ENCODE measurements at places on chromosomes 1 and 21. TPM values are rescaled to one million over a fixed set of nuclear protein-coding genes. Genes with fewer than 3 reads are reported as not detected.

The NDUFS2 gene
- polyA plus RNA-seq, result 141 TPM

The TCHHL1 gene
- polyA plus RNA-seq, result not detected

The NTMT2 gene
- polyA plus RNA-seq, result not detected

The BEND5 gene
- polyA plus RNA-seq, result 0.16 TPM

The FLG gene
- not detected for polyA plus RNA-seq

The S100PBP gene
- 41.8 TPM for polyA plus RNA-seq

The LEFTY2 gene
- polyA plus RNA-seq, result 0.05 TPM

The S100A14 gene
- polyA plus RNA-seq, result 0.40 TPM

The SLC44A5 gene
- not detected for polyA plus RNA-seq

The LIN28A gene
- polyA plus RNA-seq, result 0.05 TPM

DNA sequence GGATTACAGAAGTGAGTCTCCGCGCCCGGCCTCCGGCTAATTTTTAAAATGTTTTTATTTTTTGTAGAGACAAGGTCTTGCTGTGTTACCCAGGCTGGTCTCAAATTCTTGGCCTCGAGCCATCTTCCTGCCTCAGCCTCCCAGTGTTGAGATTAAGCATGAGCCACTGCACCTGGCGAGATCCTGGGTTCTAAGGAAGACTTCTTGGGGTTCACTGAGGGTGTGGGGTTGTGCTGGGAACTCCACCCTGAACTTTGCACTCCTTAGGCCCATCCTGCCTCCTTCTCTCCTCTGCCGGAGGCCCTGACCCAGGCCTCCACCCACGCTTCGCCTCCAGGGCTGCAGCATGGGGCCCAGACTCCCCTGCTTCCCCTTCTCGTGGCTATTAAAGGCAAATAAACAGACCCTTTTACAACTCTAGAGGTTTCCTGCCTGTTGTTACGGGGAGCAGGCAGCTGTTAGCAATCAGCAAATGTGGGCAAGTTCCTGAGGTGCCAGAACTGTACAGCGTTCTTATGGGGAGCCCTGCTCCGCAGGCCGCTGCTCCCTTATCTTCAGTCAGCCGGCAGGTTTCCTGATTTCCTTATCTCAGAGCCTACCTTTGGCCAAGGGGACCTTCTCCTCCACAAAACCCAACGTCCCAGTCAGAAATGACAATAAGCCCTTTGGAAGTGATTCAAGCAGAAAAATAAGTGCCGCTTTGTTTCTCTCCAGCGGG lies 41.0 kb upstream of the LIN9 start:
- H3K4me1 ChIP-seq, result no peaks in the 10 kb centered on the region
- DNase-seq, result no peak
- no peaks in the 10 kb centered on the region for H3K27me3 ChIP-seq
- no peak overlapping the region for H3K4me3 ChIP-seq
- no peaks in the 10 kb centered on the region for H3K36me3 ChIP-seq

DNA sequence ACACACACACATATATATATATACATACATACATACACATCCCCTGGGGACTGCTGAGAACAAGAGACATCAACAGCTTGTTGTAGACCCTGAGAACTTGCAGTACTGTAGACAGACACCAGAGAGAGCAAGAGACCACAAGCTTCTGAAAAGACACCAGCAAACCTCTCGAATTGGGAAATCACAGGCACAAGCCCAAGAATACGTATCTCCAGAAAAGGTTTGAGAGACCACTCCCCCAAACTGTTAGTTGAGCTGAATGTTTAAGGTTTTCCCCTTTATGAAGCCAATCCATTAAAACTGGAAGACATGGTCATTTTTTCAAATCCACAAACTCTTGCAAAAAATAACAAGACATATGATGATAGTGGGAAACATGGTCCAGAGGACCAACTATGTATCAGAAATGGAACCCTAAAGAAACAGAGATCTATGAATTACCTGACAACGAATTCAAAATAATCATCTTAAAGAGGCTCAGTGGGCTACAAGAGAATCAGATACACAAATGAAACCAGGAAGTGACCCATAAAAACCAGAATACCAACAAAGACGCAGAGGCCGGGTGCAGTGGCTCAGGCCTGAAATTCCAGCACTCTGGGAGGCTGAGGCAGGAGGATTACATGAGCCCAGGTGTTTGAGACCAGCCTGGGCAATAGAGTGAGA lies 45.1 kb downstream of the SLC2A1 start:
- H3K4me1 ChIP-seq, result no peaks in the 10 kb centered on the region
- H3K27ac ChIP-seq, result no peak overlapping the region
- H3K27me3 ChIP-seq, result no peaks in the 10 kb centered on the region
- H3K4me3 ChIP-seq, result no peak overlapping the region

GRCh38 chr1:44681905-44682882 lies 7.7 kb downstream of the ARMH1 start:
- H3K4me3 ChIP-seq, result no peak overlapping the region
- no peaks in the 10 kb centered on the region for H3K27me3 ChIP-seq
- DNase-seq, result no peak
- H3K27ac ChIP-seq, result no peak overlapping the region
- no peaks in the 10 kb centered on the region for H3K36me3 ChIP-seq
- H3K4me1 ChIP-seq, result peaks cover 4% of the 10 kb centered on the region

- no peak overlapping the region for H3K27ac ChIP-seq
- H3K4me1 ChIP-seq, result no peaks in the 10 kb centered on the region
These were observed 48.7 kb upstream of the COL18A1 start for GRCh38 chr21:45356251-45356650.

DNA sequence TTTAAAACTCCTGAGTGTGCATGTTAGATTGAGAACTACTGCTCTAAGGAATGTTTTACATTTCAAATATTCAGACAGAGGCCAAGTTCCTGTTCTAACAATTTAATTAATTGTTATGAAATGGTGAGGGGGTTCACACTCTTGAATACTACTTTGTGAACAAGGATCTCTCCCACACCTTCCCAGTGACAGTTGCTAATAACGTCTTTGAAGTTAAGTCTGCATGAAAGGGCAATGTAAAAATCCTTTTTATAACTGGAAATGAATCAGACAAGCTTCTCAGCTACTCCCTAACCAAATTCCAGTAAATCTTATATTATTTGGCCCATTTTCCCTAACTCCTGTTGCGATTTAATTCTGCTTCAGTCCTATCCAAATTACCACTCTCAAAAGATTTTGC lies 828.5 kb upstream of the ADAMTS5 start:
- H3K27me3 ChIP-seq, result no peaks in the 10 kb centered on the region
- H3K36me3 ChIP-seq, result no peaks in the 10 kb centered on the region
- H3K4me3 ChIP-seq, result no peak overlapping the region
- DNase-seq, result no peak

DNA sequence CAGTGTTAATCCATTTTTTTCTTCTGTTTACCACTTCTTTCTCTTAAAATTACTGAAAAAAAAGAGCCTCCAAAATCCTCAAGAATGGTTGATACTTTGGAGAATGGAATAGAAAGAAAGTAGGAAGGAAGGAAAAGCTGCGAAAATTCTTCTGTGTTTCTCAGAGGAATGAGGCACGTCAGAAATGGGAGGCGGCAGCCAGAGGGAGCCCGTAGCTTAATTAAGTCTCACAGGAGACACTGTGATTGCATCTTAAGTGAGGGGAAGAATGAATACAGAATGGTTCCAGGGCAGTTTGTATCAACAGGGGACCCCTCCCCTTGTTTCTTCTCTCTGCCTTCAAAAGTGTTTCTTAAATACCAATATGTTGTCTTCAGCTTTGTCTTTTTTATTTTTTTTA lies 1099.5 kb downstream of the PLA2G4A start:
- H3K4me3 ChIP-seq, result no peak overlapping the region
- no peaks in the 10 kb centered on the region for H3K4me1 ChIP-seq
- DNase-seq, result peak; percentile 67
- no peaks in the 10 kb centered on the region for H3K36me3 ChIP-seq

DNA sequence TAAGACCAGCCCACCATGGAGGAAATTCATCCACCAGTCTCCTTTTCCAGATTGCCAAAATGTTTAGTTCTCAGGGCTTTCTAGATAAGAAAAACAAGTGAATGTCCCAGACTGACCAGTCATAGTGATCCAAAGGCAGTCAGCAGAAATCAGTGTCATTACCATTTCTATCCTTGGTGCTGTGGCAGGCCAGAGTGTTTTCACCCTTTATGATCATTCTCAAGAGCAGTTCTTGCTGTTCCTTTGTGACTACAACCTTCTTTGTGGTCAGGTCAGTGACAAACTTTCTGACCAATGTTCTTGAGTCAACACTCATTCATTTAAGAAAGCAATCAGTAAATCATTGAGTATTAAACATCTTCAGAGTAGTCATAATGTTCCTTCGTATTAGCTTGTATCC lies 7.3 kb upstream of the DHCR24 start:
- H3K36me3 ChIP-seq, result no peaks in the 10 kb centered on the region
- H3K27me3 ChIP-seq, result no peaks in the 10 kb centered on the region
- no peak overlapping the region for H3K27ac ChIP-seq
- H3K4me1 ChIP-seq, result no peaks in the 10 kb centered on the region

GRCh38 chr21:38311765-38312164 lies 55.0 kb downstream of the KCNJ15 start:
- no peaks in the 10 kb centered on the region for H3K4me1 ChIP-seq
- H3K27ac ChIP-seq, result no peak overlapping the region
- no peak for DNase-seq
- no peak overlapping the region for H3K4me3 ChIP-seq
- no peaks in the 10 kb centered on the region for H3K36me3 ChIP-seq

GRCh38 chr1:3693321-3693720 lies 41.0 kb downstream of the TP73 start:
- no peaks in the 10 kb centered on the region for H3K27me3 ChIP-seq
- DNase-seq, result no peak
- no peak overlapping the region for H3K27ac ChIP-seq
- no peaks in the 10 kb centered on the region for H3K36me3 ChIP-seq

DNA sequence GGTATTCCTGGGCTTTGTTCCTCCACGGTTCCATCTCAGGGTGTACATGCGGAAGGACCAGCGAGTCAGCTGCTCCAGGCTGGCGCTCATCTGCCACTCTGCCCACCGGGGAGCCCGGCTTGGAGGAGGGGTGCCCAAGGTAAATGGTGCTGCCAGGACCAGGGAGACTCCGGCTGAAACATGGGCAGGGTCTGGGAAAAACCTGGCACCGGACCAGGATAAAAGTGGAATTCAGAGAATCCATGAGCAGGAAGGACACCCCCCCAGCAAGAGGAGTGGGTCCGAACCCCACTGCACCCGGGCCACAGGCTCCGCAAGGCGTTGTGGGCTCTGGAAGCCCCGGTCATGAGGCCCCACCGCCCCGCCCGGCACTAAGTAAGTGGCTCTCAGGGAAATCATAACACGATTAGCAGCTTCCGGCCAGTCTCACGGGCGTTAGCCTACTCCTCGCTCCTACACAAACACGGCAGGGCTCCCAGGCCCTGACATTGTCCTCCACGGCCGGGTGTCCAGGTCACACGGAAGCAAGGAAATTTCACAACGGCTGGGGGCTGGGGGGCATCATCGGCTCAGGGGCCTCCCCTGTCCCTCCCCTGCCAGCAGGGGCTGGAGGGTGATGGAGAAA lies 21.1 kb downstream of the MEGF6 start:
- no peak overlapping the region for H3K4me3 ChIP-seq
- no peaks in the 10 kb centered on the region for H3K4me1 ChIP-seq
- H3K27me3 ChIP-seq, result no peaks in the 10 kb centered on the region

- no peak for DNase-seq
- no peaks in the 10 kb centered on the region for H3K36me3 ChIP-seq
- peaks cover 17% of the 10 kb centered on the region for H3K4me1 ChIP-seq
- no peak overlapping the region for H3K27ac ChIP-seq
- H3K27me3 ChIP-seq, result no peaks in the 10 kb centered on the region
These were observed 24.7 kb upstream of the LAMC2 start for GRCh38 chr1:183161391-183161790.

- H3K36me3 ChIP-seq, result no peaks in the 10 kb centered on the region
- H3K4me3 ChIP-seq, result no peak overlapping the region
- no peak for DNase-seq
- no peak overlapping the region for H3K27ac ChIP-seq
These were observed 175.9 kb downstream of the LHX8 start for GRCh38 chr1:75310067-75310466.

GRCh38 chr21:25735646-25736597 lies 1.1 kb downstream of the GABPA start:
- no peaks in the 10 kb centered on the region for H3K27me3 ChIP-seq
- H3K4me3 ChIP-seq, result peak overlapping the region; percentile 99
- H3K4me1 ChIP-seq, result peaks cover 3% of the 10 kb centered on the region

DNA sequence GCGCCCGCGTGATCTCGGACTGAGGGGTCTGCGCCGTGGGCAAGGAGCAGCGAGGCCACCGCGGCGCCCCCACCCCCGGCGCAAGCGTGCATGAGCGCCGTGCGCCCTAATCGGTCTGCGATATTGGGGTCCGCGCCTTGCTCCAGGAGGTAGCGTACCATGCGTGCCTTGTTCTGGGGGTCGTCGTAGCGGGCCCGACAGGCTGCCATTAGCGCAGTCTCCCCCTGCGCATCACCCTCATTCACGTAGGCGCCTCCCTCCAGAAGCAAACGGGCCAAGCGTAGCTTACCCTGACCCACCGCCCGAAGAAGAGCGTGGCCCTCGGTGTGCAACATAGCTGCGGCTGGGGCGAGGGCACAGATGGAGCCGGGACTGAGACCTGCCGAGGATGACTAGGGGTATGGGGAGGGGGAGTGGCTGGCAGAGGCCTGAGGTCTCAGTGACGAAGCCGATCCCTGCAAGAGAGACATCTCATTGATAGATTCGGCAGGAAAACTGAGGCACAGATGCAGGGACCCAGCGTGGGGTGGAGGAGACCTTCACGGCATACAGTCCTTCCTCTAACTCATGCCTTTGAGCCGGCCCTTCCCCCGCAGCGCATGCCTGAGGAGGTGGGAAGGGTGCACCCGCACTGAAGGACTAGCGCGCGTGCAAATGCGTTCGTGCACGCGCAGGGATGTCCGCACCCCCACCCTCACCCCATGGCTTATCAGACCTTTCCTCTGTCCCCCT lies 2.8 kb downstream of the ANKRD34A start:
- no peak for DNase-seq
- no peaks in the 10 kb centered on the region for H3K27me3 ChIP-seq
- H3K4me3 ChIP-seq, result peak overlapping the region; percentile 62
- peak overlapping the region; percentile 54 for H3K27ac ChIP-seq

DNA sequence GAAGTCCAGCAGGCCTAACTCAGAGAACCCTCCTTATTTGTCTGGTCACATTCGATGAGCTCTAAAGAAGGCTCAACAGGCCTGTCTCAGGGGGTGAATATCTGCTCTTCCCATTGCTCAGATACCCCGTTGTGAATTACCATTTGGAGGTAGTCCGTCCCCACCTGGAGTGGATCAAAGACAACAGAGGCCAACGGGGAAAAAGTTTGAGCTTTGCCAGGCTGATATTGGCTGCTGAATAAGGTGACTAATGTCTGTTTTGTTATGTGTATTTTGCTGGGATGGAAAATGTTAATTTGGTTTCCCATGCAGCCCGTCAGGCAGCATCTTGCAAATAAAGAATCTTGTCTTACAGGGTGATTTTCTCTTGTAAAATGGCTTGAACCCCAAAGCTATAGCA lies 69.2 kb upstream of the EPS8L3 start:
- H3K27me3 ChIP-seq, result no peaks in the 10 kb centered on the region
- no peaks in the 10 kb centered on the region for H3K36me3 ChIP-seq
- H3K4me3 ChIP-seq, result no peak overlapping the region
- H3K27ac ChIP-seq, result no peak overlapping the region

- peaks cover 3% of the 10 kb centered on the region for H3K4me1 ChIP-seq
- no peak overlapping the region for H3K4me3 ChIP-seq
- no peak overlapping the region for H3K27ac ChIP-seq
- no peaks in the 10 kb centered on the region for H3K36me3 ChIP-seq
- H3K27me3 ChIP-seq, result no peaks in the 10 kb centered on the region
These were observed 44.2 kb downstream of the LUZP1 start for GRCh38 chr1:23124259-23125026.

Measured in fibroblast of lung (primary cell).